Tongue (tissue), 3 donors: ENCODE measurements at places on chromosomes 6 and 20. TPM values are rescaled to one million over a fixed set of nuclear protein-coding genes. Genes with fewer than 3 reads are reported as not detected.
A peak's percentile ranks its signal among the peaks of the same experiment; 100 is the strongest.

The CLPSL2 gene
- not detected for total RNA-seq

The SRMS gene
- total RNA-seq = not detected

- DNase-seq = no peak
These were observed 31.6 kb upstream of the PXDC1 start for GRCh38 chr6:3782876-3783832.

DNA sequence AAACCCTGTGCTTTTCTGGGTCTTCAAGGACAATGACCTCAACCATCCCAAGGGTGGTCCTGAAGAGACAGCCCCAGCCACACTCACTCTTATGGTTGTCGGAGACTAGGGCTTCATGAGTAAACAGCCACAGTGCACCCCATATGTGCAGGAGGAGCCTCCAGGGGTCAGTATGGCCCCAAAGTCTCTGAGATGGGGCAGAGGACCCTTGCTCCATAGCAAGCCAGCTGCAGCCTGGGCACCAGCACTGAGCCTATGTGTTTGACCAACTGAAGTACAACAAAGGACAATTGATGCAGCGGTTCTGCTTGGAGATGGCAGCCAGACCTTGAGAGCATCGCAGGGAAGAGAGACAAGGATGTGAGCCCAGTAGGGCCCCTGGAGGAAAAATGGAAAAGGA is 112.2 kb downstream of the LRFN2 start:
- no peak for DNase-seq

DNA sequence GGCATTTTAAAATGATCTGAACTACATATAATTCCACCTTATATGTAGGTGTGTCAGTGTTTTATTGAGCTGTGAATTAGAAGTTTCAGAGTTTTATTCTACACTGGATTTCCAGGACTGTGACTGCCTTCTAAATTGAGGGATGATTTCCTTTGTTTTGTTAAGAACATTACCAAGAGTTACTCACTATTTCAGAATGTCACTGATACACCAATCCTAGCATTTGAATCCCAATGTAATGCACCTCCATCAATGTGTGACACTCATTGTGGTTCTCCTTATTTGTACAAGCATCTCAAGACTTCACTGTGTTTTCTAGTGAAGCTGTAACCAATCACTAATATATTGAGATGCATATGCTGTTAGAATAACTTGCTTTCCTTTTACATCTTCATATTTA is 86.8 kb downstream of the PLCB1 start:
- no peak for DNase-seq

The DTD1 gene
- total RNA-seq = 22.9 TPM

- no peak for DNase-seq
These were observed 2.3 kb upstream of the PRIM2 start for GRCh38 chr6:57315111-57315510.

DNA sequence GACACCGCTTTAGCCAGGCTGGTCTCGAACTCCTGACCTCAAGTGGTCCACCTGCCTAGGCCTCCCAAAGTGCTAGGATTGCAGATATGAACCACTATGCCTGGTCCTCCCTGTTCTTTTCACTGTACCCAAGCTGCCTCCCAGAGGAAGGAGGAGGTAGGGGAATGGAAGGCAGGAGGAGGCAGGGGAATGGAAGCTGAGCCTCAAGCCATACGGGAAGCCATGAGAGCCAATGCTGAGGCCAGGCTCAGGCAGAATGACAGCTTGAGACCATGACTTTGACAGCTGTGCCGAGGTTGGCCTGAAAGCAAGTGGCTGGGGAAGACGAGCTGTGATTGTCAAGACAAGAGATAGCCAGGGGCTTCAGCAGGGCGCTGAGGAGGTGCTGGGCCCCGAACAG is 13.6 kb upstream of the ZNF335 start:
- no peak for DNase-seq

DNA sequence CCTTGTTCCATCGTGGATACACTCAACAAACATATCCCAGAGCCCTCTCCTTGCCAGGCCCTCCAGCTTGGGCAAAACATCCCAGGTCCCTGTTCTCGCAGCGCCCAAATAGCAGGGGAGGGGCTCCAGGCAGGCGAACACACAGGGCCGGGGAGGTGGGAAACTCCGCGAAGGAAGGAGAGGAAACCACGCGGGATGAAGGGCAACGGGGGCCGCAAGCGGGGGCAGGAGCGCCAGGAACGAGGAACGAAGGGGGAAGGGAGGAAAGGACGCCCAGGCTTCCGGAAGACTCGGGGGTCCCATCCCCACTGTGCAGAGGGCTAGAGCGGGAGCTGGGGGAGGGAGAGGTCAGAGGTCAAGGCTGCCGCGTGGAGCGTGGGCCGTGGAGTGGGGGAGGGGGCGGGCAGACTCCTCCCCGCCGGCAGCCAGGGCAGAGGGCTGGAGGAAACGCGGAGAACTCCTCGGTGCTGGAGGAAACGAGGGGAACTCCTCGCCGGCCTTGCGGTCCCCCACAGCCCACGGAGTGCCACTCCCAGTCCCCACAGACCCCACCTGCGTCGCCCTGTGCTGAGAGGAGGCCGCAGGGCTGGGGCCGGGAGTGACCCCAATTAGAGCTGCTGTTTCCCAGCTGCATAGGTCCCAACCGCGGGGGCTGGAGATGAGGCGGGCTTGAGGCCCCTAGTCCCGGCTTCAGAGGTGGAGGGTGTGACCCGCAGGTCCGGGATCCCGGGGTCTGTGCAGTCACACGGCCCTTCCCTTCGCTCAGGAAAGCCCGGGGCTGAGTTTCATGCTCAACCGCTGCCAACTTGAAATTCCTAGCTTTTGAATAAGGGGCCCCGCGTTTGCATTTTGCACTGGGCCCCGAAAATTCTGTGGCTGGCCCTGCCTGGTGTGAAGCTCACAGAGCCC is 1.2 kb upstream of the RBM38 start:
- no peak for DNase-seq

GRCh38 chr6:44096612-44097011 is 30.6 kb downstream of the MRPL14 start:
- DNase-seq = peak; percentile 87

DNA sequence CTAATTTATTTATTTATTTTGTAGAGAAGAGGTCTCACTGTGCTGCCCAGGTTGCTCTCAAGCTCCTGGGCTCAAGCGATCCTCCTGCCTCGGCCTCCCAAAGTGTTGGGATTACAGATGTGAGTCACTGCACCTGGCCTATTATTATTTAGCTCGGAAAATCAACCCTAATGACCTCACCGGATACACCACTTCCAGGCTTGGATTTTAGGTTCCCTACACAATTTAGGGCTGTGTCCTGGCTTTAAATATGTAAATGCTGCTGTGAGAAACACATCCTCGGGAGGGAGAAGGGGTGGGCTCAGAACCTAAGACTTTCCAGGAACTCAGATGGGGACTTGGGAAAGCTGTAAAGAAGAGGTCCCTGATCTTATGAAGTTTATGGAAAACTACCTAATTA is 51.0 kb upstream of the SLC32A1 start:
- DNase-seq = no peak

The PRRT1 gene
- total RNA-seq = 1.2 TPM

The SLC35B2 gene
- total RNA-seq = 37.3 TPM

GRCh38 chr6:159127701-159128100 is 41.5 kb upstream of the FNDC1 start:
- no peak for DNase-seq

GRCh38 chr6:149380523-149380922 is 19.5 kb upstream of the SUMO4 start:
- no peak for DNase-seq

The FHL5 gene
- total RNA-seq = 1.8 TPM

GRCh38 chr6:3440911-3441310 is 15.9 kb downstream of the SLC22A23 start:
- no peak for DNase-seq

- peak; percentile 51 for DNase-seq
These were observed 28.8 kb downstream of the RIOK1 start for GRCh38 chr6:7418238-7418905.

GRCh38 chr6:167200806-167201205 is 43.0 kb upstream of the GPR31 start:
- no peak for DNase-seq

DNA sequence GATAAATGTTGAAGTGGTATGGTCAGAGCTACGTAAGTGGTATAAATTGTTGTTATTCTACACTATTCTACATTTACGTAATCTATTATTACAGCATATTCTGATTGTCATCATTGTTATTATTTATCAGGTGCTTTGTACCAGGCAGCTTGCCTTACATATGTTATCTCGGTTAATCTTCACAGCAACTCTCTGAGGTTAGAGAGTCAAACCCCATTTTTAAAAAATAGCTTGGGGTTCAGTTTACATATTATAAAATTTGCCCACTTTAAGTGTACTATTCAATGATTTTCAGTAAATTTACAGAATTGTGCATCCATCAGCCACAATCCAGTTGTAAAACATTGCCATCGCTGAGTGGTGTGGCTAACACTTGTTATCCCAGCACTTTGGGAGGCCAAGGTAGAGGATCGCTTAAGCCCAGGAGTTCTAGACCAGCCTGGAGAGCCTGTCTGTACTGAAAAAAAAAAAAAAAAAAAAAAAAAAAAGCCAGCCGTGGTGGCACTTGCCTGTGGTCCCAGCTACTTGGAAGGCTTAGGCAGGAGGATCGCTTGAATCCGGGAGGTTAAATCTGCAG is 35.5 kb downstream of the PPP1R16B start:
- DNase-seq = no peak

The EPM2A gene
- total RNA-seq = 51.3 TPM

GRCh38 chr6:48525849-48526248 is 414.9 kb upstream of the PTCHD4 start:
- DNase-seq = no peak
